ENCODE measurements at places on chromosomes 2 and 18. TPM values are rescaled to one million over a fixed set of nuclear protein-coding genes. Genes with fewer than 3 reads are reported as not detected.

The FAM136A gene
- total RNA-seq, result 18.2 TPM

The ARHGAP28 gene
- 0.44 TPM for total RNA-seq

The STK36 gene
- 33.1 TPM for total RNA-seq

The IL36G gene
- total RNA-seq, result not detected

The SPDYA gene
- total RNA-seq, result 0.66 TPM
